Right forelimb (tissue), 1 donor: ENCODE measurements at places on chromosomes 1 and 21.

DNA sequence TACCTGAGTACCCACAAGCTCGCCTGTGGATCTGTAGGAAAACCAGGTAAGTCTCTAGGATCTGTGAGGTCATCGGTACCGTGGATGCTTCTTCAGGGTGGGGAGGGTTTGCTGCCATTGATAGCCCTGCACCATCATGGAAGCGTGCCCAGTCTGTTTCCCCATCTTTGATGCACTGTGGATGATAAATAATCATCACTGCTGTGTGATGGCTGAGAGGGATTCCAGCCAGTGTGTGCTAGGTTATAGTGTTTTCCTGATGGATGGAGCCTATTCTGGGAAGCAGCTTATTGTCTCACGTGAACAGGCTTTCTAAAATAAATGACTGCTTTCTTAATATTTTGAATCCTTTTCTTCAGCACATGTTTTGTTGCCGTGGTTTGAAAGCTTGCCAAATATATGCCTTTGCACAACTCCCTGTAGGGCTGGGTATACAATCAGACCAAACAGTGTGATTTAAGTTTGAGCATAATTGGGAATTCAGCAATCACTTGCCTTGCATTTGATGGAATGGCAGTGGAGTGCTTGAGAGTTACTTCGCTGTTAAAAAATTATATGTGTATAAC, 113.8 kb downstream of the CAMTA1 start:
- no peak for DNase-seq

GRCh38 chr1:227742738-227743715, 7.8 kb downstream of the SNAP47 start:
- DNase-seq: no peak

- no peak for DNase-seq
Observed at GRCh38 chr1:21884456-21885235, 52.5 kb downstream of the HSPG2 start.

GRCh38 chr1:212457740-212458338, 25.1 kb downstream of the NENF start:
- no peak for DNase-seq

DNA sequence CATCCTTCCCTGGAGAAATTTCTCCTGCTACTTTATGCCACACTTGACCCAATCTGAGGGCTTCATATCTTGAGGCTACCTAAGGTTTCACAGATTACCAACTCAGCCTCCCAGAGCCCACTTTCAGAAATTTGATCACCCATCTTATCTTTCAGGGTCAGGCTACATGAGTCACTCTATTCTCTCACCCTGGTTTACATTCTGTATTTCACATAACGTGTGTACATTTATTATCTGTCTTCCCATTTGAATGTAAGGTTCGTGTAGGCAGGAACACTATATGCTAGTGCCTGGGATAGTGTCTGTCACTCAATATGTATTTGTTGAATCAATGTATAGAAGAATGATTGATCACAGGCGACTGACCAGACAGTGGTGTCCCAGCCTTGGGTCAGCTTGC, 124.8 kb downstream of the UBE2U start:
- no peak for DNase-seq

GRCh38 chr21:31343680-31344480, at the start of gene TIAM1:
TSS of gene TIAM1 (minus strand) at chr21:31344261. CDS start at chr21:31266972, 77,289 bp downstream.
- DNase-seq: peak; percentile 79

DNA sequence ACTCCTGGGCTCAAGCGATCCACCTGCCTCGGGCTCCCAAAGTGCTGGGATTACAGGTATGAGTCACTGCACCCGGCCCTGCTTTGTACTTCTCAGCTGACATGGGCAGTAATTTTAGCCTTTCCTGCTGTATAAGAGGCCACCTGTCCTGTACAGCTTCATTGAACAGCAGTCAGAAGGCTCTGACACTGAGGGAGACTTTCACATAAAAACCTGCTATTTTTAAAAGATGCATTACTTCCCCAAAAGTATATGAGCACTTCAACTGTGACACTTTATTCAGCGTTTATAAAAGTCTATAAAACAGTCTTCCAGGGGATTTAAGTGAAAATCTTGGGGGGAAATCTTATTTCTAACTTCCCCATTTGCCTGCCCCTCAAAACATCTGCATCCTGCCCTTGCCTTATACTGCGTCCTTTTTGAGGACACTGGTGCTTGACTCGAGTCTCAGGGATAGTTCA, 17.6 kb downstream of the RNU5D-1 start:
- no peak for DNase-seq

DNA sequence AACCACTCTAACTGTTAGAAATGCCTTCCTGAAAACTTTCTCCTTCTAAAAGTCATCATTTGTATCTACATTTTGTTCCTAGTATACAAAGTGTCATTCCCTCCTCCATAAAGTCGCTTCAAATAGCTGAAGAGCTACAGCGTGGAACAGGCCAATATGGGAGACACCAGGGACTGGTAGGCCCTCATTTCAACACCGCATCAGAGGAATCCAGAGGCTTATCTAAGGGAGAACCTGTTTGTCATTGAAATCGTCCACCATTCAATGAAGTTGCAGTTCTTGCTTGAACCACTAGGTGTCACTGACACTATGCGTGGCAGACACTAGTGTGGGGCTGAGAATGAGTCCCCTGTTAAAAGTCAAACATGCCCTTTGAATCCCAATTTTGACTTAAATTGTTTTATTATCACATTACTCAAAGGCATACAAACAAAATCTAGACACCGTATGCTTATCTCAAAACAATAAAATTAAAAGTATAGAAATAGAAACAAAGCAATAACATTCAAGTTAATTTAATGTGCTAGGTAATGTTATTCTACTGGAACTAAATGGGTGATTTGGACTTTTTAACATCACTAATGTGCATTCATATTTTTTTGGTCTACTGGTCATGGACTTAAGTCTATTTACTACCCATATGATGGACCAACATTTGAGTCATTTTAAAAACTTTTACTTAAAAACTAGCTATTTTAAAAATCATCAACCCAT, 182.3 kb downstream of the FCRL5 start:
- DNase-seq: peak; percentile 61

DNA sequence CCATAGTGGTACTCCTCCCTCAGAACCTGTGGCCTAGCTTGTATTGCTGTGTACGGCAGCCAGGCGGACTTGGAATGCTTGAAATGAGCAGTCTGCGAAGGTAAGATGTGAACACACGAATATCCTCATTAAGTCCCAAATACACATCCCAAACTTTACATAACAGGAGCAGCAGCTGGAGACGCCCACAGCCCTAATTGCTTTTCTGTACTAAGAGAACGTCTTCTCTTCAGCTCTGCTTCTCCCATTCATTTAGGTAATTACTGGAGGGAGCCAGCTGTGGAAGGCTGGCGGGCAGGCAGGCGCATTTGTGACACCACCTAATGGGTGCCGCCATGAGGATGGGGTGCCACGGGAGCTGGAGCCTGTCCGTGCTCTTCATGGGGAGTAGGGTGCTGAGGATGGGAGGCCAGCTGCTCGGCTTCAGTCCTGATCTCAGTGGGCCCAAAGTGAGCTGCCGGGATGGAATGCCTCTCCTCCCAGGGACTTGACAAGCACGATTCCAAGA, 66.6 kb upstream of the POU3F1 start:
- DNase-seq: no peak

- DNase-seq: no peak
Observed at GRCh38 chr1:34163792-34164731, 968 bp downstream of the CSMD2 start.

GRCh38 chr1:66494482-66494881, 39.5 kb upstream of the SGIP1 start:
- DNase-seq: no peak

GRCh38 chr1:209755926-209756614, at the start of gene TRAF3IP3:
TSS of gene TRAF3IP3 (plus strand) at chr1:209756053. CDS start at chr1:209760040, 3,987 bp downstream.
- DNase-seq: no peak

DNA sequence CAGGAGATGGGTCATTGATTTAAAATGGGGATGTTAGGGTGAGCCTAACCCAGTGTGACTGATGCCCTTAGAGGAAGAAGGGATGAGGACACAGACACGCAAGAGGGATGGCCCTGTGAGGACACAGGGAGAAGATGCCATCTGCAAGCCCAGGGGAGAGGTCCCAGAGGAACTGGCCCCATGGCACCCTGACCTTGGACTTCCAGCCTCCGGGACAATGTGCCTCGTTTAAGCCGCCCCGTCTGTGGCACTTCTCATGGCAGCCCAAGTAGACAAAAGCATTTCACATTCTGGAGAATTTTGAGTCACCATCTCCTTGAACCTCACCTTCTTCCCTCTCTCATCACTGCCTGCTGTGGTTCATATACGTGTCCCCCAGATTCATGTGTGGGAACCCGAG, 20.1 kb upstream of the PCBP3 start:
- no peak for DNase-seq

DNA sequence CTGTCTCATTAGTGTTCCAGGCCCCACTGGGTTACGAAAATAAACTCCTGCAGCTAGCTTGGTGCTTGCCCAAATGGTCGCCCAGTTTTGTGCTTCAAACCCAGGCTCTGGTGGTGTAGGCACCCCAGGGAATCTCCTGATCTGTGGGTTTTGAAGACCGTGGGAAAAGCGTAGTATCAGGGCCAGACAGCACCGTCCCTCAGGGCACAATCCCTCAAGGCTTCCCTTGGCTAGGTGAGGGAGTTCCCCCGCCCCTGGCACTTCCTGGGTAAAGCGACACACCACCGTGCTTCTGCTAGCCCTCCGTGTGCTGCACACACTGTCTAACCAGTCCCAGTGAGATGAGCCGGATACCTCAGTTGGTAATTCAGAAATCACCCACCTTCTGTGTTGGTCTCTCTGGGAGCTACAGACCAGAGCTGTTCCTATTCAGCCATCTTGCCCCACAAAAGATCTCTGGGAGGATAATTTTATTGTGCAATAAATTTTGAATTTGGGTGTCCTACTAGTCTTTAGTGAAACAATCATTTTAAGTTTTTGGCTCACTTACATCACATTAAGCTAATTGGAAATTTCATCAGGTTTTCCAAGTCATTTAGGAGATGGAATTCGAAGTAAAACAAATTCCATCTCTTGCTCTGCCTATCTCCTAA, 9.4 kb upstream of the SLC25A24 start:
- DNase-seq: no peak

GRCh38 chr1:56491441-56491840, 87.9 kb downstream of the PLPP3 start:
- no peak for DNase-seq

DNA sequence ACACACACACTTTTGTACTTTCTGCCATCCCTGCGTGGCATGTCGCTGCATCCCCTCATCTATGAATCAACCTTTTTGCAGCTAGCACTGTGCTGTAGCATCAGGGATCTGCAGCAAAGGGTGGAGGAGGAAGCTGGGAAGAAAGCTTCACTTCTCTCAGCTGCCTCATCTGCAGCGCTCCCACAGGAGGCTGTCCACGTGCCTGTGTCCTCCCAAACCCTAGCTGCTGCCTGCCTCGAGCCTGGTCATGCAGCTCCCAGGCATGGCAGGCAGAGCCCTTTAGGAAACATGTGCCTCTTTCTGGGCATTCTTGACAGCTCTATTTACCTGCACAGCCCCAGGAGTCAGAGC, 262.1 kb upstream of the SGIP1 start:
- no peak for DNase-seq

GRCh38 chr1:164660775-164661174, 101.8 kb downstream of the PBX1 start:
- no peak for DNase-seq

GRCh38 chr1:20500716-20501115, 7.2 kb downstream of the MUL1 start:
- no peak for DNase-seq

DNA sequence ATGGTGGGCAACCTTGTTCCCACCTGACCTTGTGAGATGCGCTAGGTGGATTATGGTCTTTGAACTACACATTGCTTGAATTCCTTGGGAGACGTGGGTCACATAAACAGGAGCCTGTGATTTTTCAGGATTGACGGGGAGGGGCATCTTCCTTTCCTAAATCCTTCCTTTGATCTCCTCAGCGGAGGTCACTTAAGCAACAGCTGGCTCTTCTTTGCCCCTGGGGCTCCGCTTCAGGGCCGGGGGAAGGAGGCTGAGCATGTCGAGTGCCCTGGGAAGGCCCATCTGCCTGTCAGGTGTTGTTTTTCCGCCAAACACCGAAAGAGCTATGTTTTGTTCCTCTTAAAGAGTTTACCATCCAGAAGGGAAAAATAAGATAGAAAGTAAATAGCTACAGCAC, 40.6 kb downstream of the KIF26B start:
- no peak for DNase-seq

GRCh38 chr1:32894681-32895080, 6.5 kb downstream of the TMEM54 start:
- DNase-seq: no peak

- no peak for DNase-seq
Observed at GRCh38 chr1:204991342-204991844, 51.6 kb upstream of the CNTN2 start.

GRCh38 chr1:180901076-180901990, 11.4 kb upstream of the KIAA1614 start:
- no peak for DNase-seq

DNA sequence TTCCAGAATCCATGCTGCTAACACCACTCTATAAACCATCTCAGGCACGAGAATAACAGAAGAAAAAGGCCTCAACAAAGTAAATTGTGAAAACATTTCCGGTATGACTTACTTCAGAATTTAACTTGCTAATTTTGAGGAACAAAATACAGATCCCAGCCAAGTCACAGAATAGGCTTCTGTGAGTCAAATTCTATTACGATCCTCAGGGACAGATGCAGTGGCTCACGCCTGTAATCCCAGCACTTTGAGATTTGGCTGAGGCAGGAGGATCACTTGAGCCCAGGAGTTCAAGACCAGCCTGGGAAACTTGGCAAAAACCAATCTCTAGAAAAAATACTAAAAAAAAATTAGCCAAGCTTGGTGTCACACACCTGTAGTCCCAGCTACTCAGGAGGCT, 8.8 kb upstream of the CCDC27 start:
- DNase-seq: no peak

GRCh38 chr1:230797942-230798365, 50.8 kb downstream of the CAPN9 start:
- DNase-seq: peak; percentile 78

DNA sequence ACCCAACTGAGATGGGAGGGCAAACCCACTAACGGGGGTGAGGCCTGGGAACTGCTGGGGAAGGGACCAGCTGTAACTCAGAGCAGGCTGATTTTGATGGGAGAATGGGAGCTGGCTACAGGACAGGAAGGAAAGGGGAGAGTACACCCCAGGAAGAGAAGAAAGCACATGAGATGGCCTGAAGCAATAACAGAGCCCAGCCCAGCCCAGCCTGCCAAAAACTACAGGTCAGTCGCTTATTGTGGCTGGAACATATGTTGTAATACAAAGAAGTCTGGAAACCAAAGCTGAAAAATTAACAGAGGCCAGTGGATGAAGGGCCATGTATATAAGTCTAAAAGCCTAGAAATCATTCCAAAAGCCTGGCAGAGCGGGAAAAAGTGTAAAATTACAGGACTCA, 1.6 kb downstream of the ITLN2 start:
- no peak for DNase-seq

- DNase-seq: peak; percentile 36
Observed at GRCh38 chr1:47759936-47760629, 237.1 kb downstream of the TRABD2B start.

GRCh38 chr1:45643978-45644377, 20.1 kb upstream of the CCDC17 start:
- DNase-seq: no peak

- no peak for DNase-seq
Observed at GRCh38 chr21:17469727-17470126, 43.1 kb upstream of the CXADR start.
